HCT116 (cell line): ENCODE measurements at places on chromosomes 7 and 10. TPM values are rescaled to one million over a fixed set of nuclear protein-coding genes. Genes with fewer than 3 reads are reported as not detected.

TMEM196 gene
- not detected for total RNA-seq

SYNPO2L gene
- total RNA-seq: 0.10 TPM

CCNY gene
- 62.2 TPM for total RNA-seq

DNA2 gene
- 20.9 TPM for total RNA-seq

ECHS1 gene
- total RNA-seq: 58.0 TPM

MOGAT3 gene
- not detected for total RNA-seq

OR6B1 gene
- total RNA-seq: not detected

PIK3CG gene
- total RNA-seq: 0.05 TPM

GRCh38 chr7:131074043-131074442 is 253.6 kb upstream of the MKLN1 start:
- no peak for DNase-seq

GRCh38 chr7:97022491-97023306 is 1.9 kb downstream of the DLX5 start:
- no peak for DNase-seq

- no peak for DNase-seq
Measured at GRCh38 chr7:139674752-139675126, 103.1 kb downstream of the HIPK2 start.

DNA sequence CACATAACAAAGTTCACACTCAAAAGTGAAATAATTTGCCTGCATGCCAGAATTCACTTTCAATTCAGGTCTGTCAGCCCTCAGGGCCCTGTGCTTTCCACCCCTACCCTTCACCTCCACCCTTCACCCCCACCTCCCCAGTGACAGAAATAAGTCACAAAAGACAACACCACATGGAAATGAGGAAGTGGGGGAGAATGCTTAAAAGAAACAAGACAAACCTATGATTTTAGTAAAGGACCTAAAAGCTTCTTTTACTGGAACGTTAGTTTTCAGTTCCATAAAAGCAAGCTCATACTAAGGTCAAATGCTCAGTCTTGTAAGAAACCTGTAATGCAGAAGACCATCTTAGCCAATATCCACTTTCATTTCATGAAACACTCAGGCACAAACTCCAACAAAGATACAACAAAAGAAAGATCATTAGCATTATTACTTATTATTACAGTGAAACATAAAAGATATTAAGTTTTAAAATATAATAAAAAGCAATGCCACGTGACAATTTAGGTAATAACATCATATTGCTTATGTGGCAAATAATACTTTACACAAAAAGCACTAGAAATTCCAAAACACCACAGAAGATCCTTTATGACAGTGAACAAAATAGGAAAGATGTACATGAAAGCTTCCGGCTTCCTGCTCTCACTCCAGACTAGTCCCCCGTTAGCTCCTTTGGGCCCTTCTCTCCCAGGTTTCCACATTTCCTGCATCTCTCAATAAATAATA is 112.1 kb downstream of the LMBR1 start:
- DNase-seq: no peak

- DNase-seq: no peak
Measured at GRCh38 chr10:14439451-14440259, 108.9 kb upstream of the FRMD4A start.

DNA sequence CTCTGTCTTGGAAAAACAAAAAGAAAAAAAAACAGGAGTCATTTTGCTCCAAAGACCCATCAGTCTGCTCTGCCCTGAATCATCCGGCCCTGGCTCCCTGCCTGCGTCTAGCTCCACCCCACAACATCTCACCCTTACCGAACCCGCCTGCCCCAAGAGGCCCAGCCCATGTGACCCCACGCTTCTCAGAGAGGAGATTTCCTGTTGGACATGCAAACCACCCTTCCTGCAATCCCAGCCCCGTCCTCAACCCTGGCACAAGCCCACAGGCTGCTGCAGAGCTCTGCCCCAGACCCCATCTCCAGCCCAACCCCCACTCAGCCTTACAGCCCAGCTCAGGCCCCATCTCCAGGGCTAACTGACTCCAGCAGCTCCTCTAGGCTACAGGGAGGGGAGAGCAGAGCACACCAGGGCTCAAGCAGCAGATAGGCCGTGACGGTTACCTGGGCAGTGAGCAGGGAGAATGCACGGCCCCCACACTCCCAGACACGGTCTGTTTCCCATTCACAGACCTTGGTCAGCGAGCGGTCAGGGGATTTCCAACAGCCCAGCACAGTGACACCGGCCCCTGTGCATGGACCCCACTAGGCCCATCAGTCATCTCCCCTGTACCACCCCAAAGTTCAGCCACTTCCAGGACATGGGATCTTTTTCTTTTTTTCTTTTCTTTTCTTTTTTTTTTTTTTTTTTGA is 69.9 kb upstream of the GTF2I start:
- DNase-seq: no peak

DNA sequence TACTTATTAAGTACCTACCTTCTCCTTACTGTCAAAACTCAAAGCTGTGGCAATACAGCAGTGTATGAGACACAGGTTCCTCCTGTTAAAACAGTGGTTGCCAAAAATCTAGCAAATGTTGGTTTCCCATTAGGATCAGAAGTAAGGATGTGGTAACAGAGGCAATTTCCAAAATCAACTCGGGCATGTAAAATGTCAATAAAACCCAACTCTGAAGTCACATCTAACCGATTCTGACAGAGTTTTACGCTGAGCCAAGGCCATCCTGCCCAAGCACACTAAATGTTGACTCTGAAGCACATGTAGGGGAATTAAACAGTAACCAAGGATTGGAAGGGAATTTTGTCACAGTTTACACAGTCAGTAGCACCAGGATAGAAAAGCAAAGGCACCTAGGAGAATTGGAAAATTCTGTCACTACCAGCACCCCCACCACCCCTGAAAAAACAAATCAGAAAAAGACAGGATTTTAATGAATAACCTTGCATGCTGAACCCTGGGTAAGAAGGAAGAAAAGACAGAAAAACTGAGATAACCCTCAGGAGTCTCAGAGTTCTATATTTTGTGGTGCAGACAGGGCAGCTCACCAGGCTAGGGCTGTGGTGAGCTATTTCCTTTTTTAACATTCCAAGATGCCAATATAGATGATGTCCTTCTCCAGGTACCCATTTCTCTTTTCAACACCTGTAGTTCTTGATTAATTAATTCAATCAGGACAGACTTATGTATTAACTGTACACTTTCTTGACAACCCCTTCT is 119.5 kb downstream of the DOCK4 start:
- DNase-seq: no peak

DNA sequence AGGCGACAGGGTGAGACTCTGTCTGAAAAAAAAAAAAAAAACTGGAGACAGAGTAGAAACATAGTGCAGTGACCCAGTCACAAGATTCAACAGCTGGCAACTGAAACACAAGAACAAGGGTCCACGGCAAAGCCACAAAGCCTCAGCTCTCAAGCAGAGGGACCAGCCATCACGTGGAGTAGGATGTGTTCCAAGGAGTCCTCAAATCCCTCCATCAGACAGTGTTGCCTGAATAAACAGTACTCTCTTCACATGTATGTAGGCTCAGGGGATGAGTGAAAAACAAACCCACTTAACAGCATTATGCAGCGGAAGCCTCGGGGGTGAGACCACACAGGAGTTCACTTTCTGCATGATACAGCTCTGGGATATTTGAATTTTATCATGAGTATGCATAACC is 62.0 kb downstream of the SLIT1 start:
- DNase-seq: no peak

DNA sequence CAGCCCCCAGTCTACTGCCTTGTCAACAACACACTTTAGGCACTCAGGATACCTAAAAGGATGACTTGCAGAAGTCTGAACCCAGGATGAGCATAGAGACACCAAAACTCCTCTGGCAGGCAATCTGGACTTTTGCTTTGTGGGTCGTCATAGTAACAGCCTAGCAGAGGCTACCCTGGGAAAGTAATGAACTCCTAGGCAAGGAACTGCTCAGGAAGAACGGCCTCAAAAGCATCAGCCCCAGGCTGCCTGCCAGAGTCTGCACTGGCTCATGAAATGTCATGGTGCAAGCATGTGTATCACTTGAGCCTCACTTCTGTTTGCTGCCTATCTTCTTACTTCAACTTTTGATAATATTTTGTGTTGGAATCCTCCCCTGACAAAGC is 715.1 kb downstream of the GRID1 start:
- DNase-seq: no peak

GRCh38 chr10:129023082-129023481 is 444.0 kb upstream of the MGMT start:
- DNase-seq: no peak

DNA sequence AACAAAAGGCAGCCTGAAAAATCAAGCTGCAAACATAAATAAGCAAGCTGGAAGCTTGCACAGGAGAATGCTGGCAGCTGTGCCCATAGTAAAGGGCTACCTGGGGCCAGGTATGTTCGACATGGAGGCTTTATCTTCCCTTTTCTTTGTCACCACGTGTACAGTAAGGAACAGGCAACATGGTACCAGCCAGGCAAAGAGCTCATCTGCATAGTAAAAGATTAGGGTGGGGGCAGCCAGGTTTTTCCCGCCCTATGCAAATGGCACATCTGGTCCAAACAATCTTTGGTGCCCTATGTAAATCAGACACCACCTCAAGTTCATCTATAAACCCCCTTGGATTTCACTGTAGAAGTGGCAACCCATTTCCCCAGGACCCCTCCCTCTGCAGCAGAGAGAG is 625.1 kb downstream of the TYW1 start:
- DNase-seq: no peak

GRCh38 chr10:78864761-78865537 is 203.8 kb upstream of the ZMIZ1 start:
- no peak for DNase-seq

GRCh38 chr10:98307916-98308541 is 40.0 kb upstream of the LOXL4 start:
- no peak for DNase-seq

GRCh38 chr10:133030781-133031180 is 56.9 kb upstream of the ADGRA1 start:
- no peak for DNase-seq

- no peak for DNase-seq
Measured at GRCh38 chr10:101968940-101969321, 87.0 kb downstream of the ARMH3 start.

DNA sequence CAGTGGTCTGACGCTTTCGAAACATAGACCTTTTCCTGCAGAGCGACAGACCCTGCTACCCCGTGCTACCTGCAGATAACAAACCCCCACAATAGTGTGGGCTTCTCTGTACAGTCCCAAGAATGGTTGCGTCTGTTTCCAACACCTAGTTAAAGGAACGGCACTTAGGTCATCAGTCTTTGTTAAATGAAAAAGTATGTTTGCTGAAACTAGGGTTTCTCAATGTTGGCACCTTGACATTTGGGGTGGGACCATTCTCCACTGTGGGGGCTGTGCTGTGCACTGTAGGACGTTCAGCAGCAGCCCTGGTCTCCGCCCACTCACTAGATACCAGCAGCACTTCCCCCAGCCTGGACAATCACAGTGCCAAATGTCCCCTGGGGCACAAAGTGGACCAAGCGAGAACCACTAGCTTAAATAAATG is 13.7 kb downstream of the TECTB start:
- DNase-seq: no peak

DNA sequence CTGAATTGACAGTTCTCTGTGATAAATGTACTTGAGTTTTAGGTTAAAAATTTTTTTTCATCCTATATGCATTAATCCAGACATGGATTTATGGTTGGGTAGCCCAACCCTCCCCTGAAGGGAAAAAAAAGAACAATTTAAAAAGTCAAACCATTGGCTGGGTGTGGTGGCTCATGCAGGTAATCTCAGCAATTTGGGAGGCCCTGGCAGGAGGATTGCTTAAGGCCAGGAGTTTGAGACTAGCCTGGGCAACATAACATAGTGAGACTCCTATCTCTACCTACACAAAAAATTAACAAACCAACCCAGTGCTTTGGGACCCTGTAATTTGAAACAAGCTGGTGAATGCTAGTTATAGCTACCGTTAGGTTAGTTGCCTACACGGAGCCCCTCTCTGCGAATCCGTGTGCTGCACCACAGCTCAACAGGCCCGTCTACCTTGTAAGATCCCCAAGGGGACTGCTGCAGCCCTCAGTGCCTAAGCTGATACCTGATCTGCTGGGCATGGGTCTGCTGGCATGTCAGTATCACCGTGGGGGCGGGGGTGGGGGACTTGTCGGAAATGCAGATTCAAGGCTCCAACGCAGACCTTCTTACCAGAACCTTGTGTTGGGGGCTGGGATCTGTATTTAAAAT is 32.8 kb downstream of the TSPAN14 start:
- no peak for DNase-seq

DNA sequence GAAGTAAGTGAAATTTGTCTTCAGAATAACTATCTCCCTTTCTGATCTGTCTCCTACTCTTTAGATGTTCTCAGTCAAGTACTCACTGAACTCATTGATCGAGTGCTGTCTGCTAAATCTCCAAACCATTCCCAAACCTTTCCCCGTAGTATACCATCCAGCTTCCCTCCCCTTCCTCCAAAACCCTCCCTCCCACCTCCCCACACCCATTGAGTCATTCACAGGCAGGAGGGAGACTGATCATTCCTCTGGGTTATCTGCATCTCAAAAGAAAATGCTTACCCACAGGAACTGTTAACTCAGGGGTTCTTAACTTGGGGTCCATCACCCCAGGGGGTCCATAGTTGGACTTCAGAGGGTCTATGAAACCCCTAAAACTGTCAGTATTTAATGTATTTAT is 37.4 kb downstream of the GOT1 start:
- DNase-seq: no peak
